Stimulated activated CD4-positive, alpha-beta T cell treated with anti-CD3 and anti-CD28 coated beads, Interleukin-1b, Interleukin-23, amount 100 ng/mL, for 1 hour (primary cell): ENCODE measurements at places on chromosomes 4 and X.

GRCh38 chrX:40403757-40404156 lies 177.0 kb upstream of the ATP6AP2 start:
- no peak for DNase-seq

DNA sequence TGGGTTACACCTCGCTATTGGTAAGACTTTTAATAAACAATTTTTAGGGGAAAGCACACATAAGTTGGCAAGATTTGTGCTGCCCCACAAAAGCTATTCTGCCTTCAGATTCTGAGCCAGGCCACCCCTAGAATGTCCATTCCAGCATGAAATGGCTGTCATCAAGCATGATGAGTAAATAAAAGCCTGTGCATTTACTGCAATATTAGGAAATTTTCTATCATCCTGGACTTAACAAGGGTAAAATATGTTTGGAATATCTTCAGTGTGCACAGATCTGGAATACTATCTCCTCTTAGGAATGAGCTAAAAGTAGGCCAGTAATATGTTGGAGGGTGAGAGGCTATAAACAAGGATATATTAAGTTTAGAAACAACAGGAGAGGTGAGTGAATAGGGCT lies 510.9 kb downstream of the ANKRD50 start:
- DNase-seq, result no peak

DNA sequence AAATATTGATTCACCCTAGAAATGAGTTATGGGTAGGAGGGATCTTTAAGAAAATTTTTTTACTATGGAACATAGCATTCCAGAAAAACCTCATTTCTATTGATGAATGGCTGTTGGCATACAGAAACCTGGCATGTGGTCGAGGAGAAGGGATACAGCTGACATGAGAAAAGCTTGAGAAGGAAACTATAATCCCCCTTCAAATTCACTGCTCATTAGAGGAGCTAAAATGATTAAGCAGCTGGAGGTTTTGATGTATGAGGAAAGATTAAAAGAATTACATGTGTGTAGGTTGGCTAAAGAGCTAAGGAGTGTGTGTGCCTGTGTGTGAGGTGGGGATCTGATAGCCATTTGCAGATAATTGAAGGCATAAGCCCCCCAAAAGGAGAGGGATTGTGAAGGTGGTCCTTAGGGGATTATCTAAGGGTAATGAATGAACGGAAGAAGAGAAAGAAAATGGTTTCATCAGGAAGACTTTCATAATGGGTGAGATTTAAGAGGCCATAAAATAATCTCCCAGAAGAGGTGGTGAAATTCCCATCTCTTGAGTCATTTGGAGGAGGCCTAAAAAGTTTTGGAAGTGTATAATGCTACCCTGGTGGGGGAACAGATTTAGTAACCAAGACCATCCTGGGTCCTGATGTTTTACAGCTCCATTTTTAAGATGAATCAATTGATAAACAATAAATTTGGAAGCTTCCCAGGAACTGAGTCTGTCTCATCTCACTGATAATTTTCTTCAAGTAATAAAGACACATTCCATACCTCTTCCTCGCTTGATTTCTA lies 272.0 kb upstream of the HAND2 start:
- DNase-seq, result no peak

DNA sequence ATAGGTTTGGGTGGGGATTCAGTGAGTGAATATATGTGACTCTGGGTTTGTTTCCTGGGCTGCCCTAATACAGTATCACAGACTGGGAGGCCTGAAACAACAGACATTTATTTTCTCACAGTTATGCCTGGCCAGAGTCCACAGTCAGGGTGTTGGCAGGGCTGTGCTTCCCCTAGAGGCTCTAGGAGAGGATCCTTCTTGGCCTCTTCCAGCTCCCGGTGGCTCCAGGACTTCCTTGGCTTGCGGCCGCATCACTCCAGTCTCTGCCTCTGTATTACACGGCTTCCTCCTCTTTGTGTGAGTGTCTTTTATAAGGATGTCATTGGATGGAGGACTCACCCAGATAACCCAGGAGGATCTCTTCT lies 5.2 kb upstream of the JAKMIP1 start:
- no peak for DNase-seq

DNA sequence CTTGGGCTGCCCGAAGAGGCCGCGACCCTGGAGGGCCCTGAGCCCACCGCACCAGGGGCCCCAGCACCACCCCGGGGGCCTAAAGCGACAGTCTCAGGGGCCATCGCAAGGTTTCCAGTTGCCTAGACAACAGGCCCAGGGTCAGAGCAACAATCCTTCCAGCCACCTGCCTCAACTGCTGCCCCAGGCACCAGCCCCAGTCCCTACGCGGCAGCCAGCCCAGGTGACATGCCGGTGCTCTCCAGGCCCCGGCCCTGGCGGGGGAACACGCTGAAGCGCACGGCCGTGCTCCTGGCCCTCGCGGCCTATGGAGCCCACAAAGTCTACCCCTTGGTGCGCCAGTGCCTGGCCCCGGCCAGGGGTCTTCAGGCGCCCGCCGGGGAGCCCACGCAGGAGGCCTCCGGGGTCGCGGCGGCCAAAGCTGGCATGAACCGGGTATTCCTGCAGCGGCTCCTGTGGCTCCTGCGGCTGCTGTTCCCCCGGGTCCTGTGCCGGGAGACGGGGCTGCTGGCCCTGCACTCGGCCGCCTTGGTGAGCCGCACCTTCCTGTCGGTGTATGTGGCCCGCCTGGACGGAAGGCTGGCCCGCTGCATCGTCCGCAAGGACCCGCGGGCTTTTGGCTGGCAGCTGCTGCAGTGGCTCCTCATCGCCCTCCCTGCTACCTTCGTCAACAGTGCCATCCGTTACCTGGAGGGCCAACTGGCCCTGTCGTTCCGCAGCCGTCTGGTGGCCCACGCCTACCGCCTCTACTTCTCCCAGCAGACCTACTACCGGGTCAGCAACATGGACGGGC lies 579 bp downstream of the ABCD1 start:
- DNase-seq, result no peak

DNA sequence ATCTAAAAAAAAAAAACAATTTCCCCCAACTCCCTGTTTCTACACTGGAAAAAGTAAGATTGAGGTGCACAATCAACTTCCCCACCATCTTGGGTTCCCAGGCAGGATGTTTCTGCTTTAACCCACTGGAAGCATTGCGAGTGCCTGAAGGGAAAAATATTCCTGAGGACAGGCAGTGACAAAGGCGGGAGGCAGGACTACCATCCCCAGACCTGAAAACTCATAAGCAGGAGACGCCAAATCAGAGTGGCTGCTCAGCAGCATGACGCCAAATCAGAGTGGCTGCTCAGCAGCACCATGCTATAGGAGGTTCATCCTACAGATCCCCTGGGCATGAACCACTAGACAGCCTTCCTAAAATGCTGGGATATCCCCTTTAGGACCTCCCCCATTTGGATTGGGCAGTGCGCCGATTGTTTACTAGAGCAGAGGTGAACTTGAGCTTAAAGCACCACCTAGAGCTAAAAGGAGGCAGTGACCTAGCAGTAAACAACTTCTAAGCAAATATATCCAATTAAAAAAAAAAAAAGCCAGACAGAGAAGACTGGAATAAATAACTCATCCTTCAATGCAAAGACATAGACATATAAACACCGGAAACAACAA lies 35.0 kb upstream of the GK start:
- DNase-seq, result no peak

- no peak for DNase-seq
Observed at GRCh38 chrX:129663171-129663570, 8.4 kb upstream of the APLN start.

- DNase-seq, result no peak
Observed at GRCh38 chr4:127881563-127881864, 821 bp downstream of the PLK4 start.

DNA sequence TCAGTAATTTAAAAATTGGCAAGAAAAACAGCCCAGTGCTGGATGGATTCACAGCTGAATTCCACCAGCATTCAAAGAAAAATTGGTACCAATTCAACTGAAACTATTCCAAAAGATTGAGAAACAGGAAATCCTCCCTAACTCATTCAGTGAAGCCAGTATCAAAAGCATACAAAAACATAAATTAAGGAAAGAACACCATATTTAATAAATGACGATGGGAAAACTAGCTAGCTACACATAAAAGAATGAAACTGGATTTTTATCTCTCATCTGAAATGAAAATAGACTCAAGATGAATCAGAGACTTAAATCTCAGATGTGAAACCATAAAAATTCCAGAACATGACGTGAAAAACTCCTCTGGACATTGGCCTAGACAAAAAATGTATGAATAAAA lies 516.8 kb upstream of the SPANXN1 start:
- DNase-seq, result no peak

DNA sequence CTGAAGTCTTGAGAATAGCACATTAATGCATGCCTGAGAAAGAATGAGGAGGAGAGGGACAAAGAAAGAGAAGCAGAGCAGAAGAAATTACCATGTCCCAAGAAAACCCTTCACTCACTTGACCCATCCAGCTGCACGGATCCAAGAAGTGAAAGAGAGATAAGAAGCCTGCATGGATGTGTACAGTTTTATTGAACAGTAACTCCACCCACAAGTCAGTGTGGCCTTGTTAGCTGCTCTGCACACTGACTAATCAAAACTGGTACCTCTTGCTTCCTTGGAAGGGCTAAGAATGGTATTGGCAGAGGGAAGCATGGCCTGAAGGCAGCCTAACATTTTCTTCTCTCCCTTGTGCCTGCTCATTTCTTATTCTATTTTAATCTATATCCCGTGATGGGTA lies 163.9 kb downstream of the SLC7A11 start:
- no peak for DNase-seq

GRCh38 chr4:1198098-1198844 lies 25.9 kb upstream of the SPON2 start:
- no peak for DNase-seq

DNA sequence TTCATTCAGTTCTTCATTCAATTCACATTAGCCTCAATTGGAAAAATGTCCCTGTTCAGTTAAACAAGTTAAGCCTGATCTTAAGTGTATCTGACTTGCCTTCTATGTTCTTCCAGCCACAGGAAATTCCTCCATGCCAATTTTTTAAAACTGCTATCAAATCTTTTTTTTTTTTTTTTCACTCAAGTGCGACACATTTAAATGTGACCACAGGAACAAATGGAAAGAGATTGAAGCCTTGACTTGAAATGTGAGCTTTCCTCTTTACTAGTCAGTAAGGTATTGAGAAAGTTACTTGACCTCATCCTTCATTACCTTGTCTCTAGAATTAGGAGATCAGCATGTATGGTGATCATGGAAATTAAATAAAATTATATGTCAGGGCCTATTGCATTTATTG lies 165.1 kb downstream of the SLIT2 start:
- DNase-seq, result no peak

GRCh38 chr4:23788460-23788859 lies 101.4 kb downstream of the PPARGC1A start:
- DNase-seq, result no peak

DNA sequence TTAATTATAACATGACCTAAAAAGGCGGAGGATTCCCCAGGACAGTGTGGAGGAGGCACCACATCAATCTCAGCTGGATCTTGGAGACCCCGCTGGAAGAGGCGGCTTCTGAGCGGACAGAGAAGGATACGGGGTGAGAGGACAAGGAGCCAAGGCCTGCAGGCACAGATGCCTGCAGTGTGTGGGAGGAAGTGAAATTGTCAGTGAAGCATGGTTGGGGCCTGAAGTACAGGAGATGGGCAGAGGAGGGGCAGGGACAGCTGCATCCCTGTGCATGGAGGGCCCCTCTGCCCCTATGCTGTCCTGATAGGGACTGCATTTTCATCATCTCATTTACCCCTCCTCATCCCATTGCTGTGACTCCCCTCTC lies 1.7 kb upstream of the SLC2A9 start:
- DNase-seq, result no peak

- no peak for DNase-seq
Observed at GRCh38 chrX:134733591-134733990, 75.3 kb upstream of the PLAC1 start.

GRCh38 chr4:7861440-7861881 lies 78.2 kb downstream of the AFAP1 start:
- DNase-seq, result no peak

DNA sequence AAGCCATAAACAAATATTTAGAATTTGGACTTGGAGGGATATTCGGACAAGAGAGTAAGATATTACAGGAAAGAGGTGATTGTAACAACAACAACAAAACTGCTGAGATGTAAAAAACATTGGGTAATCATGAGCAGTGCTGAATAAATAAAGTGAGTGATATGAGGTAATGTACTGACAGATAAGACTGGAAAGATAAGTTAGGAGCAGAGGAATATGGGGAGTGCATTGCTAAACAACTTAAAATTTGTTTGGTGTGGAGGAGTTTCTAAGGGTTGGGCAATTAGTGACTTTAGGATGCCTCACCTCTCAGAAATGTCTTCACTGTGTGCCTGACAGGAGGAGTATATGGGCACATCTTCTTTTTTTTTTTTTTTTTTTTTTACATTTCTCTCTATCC lies 637.8 kb upstream of the GRIA3 start:
- DNase-seq, result no peak

DNA sequence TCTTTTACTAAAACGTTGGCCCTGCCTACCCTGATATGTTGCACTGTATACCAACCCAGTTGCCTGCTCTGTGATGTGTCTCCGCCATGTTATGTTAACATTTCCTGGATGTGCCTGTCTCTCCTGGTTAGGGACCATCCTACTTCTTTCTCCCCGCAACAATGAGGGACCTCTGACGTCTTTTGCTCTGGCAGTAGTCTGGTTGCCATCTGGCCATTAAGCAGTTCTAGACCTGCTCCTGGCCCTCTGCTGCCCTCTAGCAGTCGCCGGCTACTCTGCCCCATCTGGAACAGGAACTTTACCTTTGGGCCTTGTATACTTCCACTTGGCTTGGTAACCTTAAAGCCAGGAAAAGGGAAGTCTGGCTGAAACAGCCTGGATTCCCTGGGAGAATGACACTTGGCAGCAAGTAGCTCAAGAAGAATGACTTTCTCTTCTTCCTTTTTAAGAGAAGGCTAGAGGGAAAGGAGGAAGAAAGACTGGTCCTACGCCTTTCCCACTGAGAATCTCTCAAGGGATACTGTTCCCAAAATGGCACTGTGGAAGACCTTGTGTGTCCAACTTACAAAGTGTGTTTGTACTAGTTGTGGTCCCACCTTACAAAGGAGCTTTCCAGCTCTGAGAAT lies 63.5 kb downstream of the GPC3 start:
- DNase-seq, result no peak

- no peak for DNase-seq
Observed at GRCh38 chr4:140707325-140707724, 48.9 kb downstream of the TBC1D9 start.

GRCh38 chr4:11624370-11624769 lies 195.7 kb upstream of the HS3ST1 start:
- DNase-seq, result no peak

DNA sequence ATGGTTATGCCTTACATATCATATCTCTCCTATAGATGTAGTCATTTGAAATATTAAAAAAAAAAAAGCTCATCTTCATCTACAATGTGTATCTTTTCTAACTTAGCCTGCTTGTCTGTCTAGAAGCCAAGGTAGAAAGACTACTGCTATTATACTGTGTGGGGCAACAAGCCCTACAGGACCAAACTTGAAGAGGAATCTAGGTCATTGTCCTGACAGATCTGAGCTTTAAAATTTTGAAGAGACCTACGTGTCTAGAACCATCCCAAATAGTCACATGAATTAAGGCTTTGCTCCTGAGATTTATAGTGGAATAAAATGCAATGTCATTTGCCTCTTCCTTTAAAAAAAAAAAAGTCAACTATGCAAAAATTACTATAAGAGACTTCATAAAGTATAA lies 95.8 kb downstream of the PALLD start:
- DNase-seq, result no peak

GRCh38 chrX:131792789-131793462 lies 230.2 kb upstream of the STK26 start:
- DNase-seq, result no peak

- DNase-seq, result no peak
Observed at GRCh38 chrX:150161193-150161592, 201.9 kb upstream of the MAMLD1 start.

GRCh38 chr4:82865592-82865991 lies 25.4 kb downstream of the SEC31A start:
- no peak for DNase-seq
